ENCODE measurements at places on chromosomes 16 and 17. TPM values are rescaled to one million over a fixed set of nuclear protein-coding genes. Genes with fewer than 3 reads are reported as not detected.

C17orf50 gene
- not detected for total RNA-seq

CTRB2 gene
- total RNA-seq, result 4.2 TPM

ASPHD1 gene
- 0.90 TPM for total RNA-seq

ARHGDIG gene
- total RNA-seq, result not detected

RNF112 gene
- total RNA-seq, result 2.1 TPM

NOXO1 gene
- not detected for total RNA-seq

NPIPB6 gene
- total RNA-seq, result 6.1 TPM

PHAF1 gene
- total RNA-seq, result 34.5 TPM

NT5M gene
- total RNA-seq, result 11.2 TPM

KRTAP2-3 gene
- not detected for total RNA-seq

CD68 gene
- total RNA-seq, result 65.7 TPM

- DNase-seq, result peak; percentile 14
Observed at GRCh38 chr16:426906-427249, 1.4 kb downstream of the RAB11FIP3 start.

- DNase-seq, result no peak
Observed at GRCh38 chr17:81398176-81398831, 3.0 kb downstream of the BAHCC1 start.

DNA sequence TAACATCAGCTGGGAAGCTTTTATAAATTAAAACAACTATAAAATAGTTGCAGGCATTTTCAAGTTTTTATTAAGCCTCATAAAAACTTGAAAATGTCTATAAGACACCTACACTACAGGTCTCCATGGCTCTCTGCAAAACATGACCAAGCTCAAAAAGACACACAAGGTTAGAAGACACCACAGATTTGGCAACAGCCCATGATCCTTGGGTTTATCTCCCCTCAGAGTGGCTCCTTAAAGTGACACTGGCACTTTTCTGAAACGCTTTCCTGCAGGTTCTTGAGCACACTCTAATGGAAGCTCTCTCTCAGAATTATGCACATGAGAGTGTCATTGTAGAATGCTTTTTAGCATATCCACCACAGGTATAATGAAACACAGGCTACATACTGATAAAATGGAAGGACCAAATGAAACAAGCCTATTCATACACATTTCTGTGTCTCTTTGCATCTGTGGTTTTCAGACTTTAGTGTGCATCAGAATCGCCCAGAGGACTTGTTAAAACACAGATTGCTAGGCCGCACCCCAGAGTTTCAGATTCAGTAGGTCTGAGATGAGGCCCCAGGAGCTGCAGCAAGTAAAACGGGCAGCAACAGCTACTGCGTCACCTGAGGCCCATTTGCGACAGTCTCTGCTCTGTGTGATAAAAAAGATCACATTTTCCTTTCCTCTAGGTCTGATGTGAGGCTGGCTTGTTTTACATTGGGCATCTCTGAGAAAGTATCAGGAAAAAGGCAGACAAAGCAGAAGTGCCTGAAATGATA, 75.0 kb upstream of the WSB1 start:
- DNase-seq, result no peak

GRCh38 chr16:68404736-68405345, 43.5 kb downstream of the SMPD3 start:
- no peak for DNase-seq

GRCh38 chr17:2965621-2966595, 97.5 kb downstream of the OR1D5 start:
- no peak for DNase-seq

DNA sequence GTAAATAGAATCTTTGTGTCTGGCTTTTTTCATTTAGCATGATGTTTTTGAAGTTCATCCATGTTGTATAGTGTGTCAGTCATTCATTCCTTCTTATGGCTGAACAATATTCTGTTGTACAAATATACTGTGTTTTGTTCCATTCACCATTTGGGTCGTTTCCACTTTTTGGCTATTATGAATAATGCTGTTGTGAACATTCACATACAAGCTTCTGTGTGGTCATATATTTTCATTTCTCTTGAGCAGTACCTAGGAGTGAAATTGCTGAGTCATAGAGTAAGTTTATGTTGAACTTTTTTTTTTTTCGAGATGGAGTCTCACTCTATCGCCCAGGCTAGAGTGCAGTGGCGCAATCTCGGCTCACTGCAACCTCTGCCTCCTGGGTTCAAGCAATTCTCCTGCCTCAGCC, 32.3 kb upstream of the TAOK1 start:
- no peak for DNase-seq

DNA sequence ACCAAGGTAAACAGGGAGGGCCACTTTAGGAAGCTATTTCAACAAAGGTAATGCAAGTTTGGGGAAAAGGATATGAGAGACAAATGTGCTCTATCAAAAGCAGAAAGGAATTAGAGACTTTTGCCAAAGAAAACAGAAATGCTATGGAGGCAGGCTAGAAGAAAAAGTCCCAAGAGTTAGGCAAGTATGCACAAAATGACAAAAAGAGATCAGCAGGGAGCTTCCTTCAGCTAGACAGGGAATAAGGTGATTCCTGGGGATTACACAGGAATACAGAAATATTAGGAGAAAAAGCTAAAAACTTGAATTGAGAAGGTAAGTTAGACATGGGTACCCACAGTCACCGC, 2.4 kb downstream of the FXR2 start:
- no peak for DNase-seq

DNA sequence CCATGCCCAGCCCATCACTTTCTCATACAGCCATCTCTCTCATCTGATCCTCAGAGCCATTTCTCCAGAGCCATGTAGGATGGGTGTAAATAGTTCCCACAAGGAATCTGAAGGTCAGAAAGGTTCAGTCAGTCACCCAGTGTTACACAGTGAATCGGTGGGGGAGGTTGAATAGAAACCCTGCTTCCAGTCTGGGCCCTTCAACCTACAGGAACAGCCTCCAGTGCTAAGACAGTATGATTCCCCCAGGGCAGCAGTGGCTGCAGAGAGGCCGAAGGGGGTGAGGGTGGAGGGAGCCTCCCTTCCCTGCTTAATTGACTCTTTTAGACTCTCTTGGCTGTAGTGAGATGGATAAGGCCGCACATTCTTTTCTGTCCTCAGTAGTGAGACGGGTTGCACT, 3.6 kb downstream of the WNT9B start:
- DNase-seq, result no peak

DNA sequence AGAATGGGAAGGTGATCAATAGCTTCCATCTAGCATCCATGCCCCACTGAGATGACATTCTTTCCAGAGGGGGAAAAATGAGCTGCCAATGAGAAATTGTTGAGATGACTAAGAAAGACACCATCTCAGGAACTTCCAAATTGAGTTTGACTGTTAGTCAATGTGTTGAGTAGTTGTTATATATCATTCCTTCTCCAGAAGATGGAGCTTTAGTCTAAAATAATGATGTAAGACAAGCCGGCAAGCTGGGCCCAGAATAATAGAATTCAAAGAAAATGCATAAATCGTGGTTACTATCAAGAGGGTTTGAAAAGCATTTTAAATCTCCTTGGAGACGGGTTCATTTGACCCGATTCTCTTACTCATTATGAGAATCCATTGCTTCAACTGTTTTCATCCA, 71.0 kb upstream of the ATF7IP2 start:
- DNase-seq, result no peak

- DNase-seq, result no peak
Observed at GRCh38 chr16:52805559-52806168, 247.0 kb downstream of the CHD9NB start.

GRCh38 chr17:16349431-16349830, 3.8 kb downstream of the CENPV start:
- DNase-seq, result no peak

GRCh38 chr17:76354317-76354729, 607 bp upstream of the PRPSAP1 start:
- no peak for DNase-seq

DNA sequence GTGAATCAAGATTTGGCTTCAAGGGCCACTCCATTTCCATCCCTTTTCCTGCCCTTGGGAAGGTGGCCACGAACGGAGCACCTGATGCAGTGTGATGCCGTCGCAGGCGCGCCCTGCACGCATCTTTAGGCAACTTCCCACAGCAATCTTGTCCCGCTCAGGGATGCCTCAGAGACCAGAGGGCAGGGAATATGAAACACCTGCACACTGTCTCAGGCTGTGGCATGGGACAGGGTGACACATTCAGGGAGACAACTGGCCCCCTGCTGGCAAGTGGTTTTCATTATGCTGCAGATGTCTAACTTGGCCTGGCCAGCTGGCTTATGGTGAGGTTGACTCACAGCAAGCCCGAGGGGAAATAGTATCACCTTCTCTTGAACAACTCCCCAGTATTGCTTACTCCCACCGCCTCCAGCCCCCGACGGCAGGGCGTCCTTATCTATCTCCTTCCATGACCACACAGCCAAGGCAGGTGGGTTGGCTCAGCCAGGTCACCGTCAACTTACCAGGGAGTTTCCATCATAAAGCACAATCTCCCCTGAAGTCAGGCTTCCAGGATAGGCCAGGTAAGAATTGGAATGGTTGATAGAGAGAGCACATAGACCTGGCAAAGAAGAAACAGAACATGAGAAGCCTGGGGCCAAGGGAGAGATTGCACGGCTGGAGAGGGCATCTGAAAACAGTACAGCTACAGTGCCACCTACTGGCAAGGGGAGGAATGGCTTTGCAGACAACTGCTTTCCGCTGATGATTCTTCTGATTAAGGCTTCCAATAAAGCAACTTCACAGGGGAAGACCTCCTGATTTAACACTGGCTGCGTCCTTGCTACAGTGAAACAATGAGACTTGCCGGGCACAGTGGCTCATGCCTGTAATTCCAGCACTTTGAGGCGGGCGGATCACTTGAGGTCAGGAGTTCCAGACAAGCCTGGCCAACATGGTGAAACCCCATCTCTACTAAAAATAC, 21.1 kb downstream of the WIPI1 start:
- peak; percentile 61 for DNase-seq

GRCh38 chr17:75576661-75577060, 10.9 kb upstream of the MYO15B start:
- no peak for DNase-seq

DNA sequence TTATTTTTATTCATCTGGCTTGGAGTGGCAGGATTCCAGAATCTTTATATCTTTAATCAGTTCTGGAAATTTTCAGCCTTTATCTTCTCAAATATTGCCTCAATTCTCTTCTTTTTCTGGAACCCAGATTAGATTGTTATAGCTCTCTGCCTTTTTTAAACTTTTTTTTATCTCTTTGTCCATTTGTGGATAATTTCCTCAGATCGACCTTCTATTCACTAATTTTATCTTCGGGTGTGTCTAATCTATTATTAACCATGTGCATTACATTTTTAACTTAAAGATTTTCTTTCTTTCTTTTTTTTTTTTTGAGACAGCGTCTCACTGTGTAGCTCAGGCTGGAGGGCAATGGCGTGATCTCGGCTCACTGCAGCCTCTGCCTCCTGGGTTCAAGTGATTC, 5.2 kb upstream of the ZFP90 start:
- no peak for DNase-seq

GRCh38 chr17:64231567-64232141, 31.4 kb downstream of the TEX2 start:
- DNase-seq, result no peak

DNA sequence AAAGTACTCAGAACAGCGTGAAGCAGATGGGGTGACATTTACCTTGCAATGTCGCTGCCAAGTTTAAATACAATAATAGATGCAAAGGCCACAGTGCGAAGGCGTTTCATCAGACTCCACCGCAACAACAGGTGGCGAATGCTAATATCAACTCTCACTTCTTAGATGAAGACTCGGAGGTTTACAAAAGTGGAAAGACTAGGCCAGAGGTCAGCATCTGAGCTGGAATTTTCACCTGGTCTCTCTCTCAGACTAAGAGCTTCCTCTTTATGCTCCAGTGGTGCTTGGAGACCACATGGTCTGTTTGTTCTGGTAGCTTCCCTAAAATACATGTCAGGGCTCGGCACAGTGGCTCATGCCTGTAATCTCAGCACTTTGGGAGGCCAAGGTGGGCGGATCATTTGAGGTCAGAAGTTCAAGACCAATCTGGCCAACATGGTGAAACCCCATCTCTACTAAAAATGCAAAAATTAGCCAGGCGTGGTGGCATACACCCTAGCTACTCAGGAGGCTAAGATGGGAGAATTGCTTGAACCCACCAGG, 169.1 kb downstream of the XYLT1 start:
- no peak for DNase-seq

DNA sequence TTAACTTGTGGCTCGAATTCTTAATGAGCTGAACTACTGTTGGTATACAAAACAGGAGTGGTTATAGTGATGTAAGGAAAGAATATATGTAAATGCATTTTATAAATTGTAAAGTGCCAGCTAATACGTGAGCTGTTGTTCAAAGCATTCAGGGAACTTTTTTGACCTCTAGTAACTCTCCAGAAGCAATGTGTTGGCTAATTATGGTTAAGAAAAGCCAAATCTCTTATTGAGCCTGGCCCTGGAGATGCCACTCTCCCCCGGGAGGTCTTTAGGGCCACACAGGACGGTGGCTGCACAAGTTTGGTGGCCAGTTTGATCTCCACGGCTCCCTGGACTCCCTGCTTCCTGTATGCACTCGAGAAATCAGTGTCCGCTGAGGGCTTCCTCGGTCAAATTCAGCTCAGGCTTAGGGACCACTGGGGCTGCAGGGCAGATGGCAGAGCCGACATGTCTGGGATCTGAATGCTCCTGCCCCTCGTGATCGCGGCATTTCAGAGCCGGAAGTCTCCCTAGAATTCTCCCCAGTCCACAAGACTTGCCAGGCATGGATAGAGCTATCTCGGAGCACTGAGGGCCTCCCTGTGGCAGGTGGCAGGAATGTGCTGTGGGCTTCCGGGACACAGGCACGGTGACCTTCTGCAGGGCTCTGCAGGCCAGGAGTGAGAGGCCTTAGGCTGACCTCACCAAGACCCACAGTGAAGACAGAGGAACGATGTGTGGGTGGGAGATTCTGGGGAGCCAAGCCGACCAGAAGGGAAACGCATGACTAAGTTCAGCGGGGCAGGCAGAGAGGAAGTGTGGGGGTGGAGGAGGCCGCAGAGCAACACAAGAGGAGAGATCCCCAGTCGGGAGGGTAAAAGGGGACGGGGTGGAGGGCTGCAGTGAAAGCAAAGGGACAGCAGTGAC, 18.6 kb upstream of the PITPNM3 start:
- no peak for DNase-seq

DNA sequence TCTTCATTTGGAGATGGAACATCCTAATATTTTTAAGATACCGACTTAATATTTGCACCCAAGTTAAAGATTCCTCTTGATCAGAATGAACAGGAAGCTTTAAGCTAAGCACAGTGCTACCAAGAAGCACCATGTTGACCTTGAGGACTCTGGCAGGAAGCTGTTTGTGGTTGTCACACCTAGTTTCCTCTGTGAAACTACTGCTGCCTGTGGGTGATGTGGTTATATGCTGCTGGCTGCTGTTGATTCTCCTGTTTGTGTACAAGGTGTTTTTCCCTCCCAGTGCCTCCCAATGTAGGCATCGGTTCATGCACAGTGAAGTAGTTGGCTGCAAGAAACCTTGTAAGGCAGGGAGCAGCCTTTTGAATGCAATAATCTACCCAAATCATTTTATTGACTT, 23.4 kb downstream of the RBL2 start:
- no peak for DNase-seq

Measured in tibial nerve (tissue), 4 donors.